Endothelial cell of umbilical vein (primary cell): ENCODE measurements at places on chromosomes 6 and 20.

- DNase-seq = no peak
Observed at GRCh38 chr6:68317366-68317765, 317.7 kb upstream of the ADGRB3 start.

GRCh38 chr6:150320442-150320841 is 48.4 kb upstream of the IYD start:
- DNase-seq = no peak

GRCh38 chr6:12037798-12038197 is 25.7 kb downstream of the HIVEP1 start:
- no peak for DNase-seq

DNA sequence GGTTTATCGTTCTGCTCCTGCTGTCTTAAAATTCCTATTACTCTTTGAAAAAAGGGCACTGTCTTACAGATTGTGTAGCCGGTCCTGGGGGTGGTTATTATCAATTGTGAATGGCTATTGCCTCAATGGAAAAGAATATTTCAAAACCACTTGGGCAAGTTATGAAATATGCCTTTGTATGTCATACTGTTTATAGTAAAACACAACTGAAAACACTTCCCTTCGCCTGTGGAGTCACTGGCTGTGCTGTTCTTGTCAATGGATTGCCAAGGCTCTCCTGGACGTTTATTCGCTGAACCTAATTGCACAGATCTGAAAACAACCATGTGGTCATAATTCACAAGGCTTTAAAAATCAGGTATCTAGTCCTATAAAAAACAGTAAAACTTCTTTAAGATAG is 47.8 kb upstream of the TAGAP start:
- DNase-seq = no peak

- no peak for DNase-seq
Observed at GRCh38 chr20:31861135-31861384, 9.3 kb downstream of the DUSP15 start.

- no peak for DNase-seq
Observed at GRCh38 chr6:112178846-112179245, 75.5 kb downstream of the LAMA4 start.

GRCh38 chr6:109713097-109713496 is 22.0 kb downstream of the FIG4 start:
- DNase-seq = no peak

- peak; percentile 19 for DNase-seq
Observed at GRCh38 chr6:70479236-70479635, 65.9 kb downstream of the FAM135A start.

- no peak for DNase-seq
Observed at GRCh38 chr6:29789176-29789575, 38.4 kb upstream of the HLA-G start.

GRCh38 chr20:7094438-7094997 is 327.0 kb downstream of the BMP2 start:
- DNase-seq = peak; percentile 46

DNA sequence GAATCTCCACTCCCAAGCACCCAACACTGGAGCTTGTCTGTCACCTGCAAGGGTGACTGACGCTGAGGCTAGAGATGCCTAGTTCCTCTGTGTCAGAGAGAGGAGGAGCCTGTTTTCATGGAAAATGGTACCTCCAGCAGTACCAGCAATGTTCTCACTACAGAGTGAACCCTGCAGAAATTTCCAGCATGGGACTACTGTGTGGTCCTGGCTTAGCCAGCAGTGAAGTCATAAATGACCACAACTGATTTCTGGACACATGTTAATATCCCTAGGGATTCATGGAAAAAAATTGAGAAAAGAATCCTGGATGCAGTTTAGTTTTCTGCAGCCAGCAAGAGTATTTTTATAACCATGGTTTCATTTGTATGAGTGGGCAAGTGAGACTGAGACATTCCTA is 468.1 kb downstream of the CD83 start:
- DNase-seq = no peak

GRCh38 chr20:51028616-51029212 is 5.8 kb upstream of the KCNG1 start:
- no peak for DNase-seq

- no peak for DNase-seq
Observed at GRCh38 chr20:22545045-22545444, 39.3 kb downstream of the FOXA2 start.
